ENCODE measurements at places on chromosomes 1 and 21.
A peak's percentile ranks its signal among the peaks of the same experiment; 100 is the strongest.

DNA sequence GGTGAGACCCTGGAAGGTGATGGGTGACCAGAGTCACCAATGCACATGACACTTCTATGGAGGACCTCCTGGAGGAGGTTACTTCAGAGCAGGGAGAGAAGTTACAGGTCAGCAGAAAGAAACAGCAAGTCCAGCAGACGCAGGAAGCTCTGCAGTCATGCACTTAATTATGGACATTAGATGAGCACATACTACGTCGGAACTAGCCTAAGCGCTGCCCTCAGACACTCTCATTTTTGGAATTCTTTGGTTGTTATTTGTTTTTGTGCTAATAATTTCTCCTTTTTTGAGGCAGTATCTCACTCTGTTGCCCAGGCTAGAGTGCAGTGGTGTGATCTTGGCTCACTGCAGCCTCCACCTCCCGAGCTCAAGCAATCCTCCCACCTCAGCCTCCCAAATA lies 93.3 kb upstream of the IFFO2 start:
- no peak for DNase-seq

- peak; percentile 19 for DNase-seq
These were observed 70.1 kb upstream of the ARHGEF16 start for GRCh38 chr1:3384407-3384806.

DNA sequence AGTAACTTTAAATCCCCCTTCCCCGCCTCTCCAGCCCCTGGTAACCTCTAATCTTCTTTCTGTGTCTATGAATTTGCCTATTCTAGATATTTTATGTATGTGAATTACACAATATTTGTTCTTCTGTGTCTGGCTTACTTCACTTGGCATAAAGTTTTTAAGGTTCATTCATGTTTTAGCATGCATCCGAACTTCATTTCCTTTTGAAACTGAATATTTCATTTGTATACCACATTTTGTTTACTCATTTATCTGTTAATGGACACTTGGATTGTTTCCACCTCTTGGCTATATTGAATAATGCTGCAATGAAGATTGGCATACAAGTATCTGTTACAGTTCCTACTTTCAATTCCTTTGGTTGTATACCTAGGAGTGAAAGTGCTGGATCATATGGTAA lies 205.3 kb downstream of the TM2D1 start:
- peak; percentile 41 for DNase-seq

- DNase-seq, result no peak
These were observed 49.2 kb upstream of the CCDC190 start for GRCh38 chr1:162910161-162910560.

- no peak for DNase-seq
These were observed 6.3 kb downstream of the CELSR2 start for GRCh38 chr1:109255678-109256077.

DNA sequence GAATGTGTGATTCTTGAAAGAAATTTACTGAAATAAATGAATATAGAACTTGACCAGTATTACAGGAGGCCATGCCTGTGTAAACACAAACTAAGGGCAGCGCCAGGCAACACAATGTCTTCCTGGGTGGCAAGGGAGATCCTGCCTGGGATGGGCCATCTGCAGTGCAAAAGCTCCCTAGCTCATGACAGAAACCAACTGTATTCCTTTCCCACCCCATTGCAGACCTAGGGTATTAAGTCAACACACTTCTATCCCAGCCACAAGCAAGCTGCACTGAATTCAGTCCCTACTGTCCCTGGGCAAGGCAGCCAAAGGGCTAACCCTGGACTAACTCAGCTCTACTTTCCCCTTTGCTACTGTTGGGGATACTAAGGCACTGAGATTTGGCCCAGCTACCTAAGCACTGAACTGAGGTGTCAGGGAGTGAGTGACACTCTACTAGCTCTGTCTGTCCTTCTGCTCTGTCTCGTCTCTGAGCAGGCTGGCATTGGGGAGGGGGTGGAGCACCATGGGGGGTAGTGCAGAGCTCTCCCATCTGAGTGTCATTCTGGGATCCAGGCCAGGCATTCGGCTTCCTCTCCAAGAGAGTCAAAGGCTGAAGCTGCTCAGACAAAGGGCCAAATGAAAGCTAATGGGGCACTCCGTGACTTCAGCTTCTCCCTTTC lies 2.5 kb downstream of the INKA2 start:
- DNase-seq, result no peak

- no peak for DNase-seq
These were observed 5.0 kb downstream of the RRP1B start for GRCh38 chr21:43664358-43664757.

DNA sequence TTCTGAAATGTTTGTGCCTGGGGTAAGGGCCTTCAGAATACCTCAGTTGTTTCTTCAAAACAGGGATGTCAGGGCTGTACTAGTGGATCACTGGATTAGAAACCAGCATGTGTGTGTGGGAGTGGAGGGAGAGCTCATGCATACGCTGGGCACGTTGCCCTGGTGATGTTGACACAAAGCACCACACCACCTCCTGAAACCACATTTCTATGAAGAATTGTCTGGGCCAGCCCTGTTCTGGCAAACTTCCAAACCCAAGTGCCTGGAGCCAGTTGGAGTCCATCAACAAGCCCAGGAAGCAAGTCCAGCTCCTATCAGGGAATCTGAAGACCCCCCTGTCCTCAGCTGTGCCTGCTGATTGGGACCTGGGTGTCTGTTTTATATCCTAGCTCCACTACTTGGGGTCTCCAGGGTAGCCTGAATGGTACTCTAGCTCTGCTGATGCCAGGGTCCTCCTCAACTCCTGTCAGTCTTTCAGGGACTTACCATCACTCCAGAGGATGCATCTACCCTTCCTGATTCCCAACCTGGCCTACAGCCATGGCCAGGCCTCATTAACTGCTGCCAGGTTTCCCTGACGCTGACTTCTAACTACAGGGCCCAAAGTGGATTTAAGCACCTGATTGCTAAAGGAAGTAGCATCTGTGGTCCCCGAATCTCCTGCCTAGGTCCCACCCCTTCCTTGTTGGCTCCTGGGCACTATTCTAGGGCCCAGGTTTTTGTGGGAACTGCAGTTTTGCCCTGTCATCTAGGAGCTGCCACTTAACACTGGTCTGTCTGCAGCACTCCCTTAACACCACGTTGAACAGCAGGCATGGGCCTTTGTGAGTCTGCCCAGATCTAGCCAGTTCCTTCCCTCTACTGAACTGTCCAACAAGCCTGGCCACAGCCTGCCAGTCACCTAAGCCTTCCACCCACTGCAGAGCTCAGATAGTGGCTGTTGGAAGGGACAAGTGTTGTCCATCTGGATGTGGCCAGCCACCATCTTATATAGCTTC lies 45.5 kb downstream of the LPAR3 start:
- peak; percentile 95 for DNase-seq

- DNase-seq, result no peak
These were observed 16.2 kb upstream of the POFUT2 start for GRCh38 chr21:45303751-45304475.

GRCh38 chr1:66729523-66729922 lies 22.7 kb upstream of the DYNLT5 start:
- no peak for DNase-seq

DNA sequence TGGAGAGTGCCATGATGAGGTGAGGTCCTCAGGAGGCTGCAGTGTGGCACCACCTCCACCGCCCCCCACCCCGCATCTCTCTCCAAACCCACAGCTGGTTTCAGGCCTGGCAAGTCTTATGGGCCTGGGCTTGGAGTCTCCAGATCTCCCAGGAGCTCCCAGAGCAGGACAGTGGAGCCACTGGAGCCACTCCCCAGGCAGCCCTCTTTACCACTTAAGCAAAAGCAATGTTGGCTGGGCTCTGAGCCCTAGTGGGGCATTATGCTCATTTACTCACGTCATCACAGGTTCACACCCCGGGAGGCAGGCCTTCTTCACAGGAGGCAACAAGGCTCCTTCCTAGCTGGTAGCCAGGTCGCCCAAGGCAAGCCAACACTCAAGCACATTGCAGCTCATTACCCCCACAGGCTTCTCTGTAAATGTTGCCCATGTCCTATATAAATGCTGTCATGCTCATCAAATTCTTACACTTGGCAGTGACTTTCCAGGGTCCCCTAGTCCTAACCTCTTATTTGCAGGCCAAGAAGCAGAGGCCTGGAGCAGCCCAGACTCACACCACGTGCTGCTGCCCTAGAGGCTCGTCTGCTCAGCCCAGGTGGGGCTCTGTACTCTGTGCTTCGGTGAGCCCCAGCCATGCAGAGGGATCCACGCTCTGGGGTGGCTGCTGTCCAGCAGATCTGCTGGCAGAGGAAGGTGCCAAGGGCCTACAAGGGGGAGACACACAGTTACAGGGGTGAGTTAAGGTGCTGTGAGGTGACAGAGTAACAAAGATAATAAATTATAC lies 459.3 kb downstream of the MATN1 start:
- DNase-seq, result no peak

GRCh38 chr21:31133243-31133830 lies 95.1 kb upstream of the KRTAP19-8 start:
- DNase-seq, result no peak

- DNase-seq, result no peak
These were observed 18.7 kb downstream of the PRKCZ start for GRCh38 chr1:2068951-2069350.

DNA sequence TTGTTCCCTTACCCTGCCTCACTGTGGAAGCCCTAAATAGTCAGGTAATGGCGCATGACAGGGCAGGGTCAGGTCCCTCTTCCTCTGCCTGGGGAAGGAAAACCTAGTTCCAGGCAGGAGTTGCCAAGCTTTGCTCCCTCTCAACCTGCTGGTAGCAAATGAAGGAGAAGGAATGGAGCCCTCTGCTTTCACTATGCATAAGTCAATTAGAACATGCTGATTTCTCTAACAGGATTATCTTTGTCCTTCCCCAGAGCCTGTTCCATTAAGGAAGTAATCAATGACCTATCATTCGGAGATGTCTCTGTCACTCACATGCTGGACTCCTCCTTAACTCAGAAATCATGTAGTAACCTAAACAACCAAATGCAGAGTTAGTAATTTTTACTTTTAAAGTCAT lies 161.8 kb upstream of the NFIA start:
- DNase-seq, result no peak

DNA sequence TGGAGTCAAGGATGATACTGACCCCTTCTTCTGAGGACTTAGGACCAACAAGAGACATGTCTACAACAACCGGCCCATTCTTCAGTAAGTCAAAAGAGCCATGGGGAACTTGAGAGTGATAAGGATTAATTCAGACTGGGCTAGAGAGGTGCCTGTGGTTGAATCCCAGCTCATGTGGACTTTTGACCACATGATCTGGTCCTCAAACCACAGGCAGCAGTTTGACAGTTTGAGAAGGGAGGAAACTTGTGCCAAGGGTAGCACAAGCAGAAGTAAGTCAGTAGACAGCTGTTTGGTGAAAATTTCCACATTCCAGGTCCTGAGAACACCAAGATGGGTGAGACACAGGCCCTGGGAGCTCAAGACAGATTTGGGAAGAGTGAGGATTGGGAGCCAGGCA lies 19.8 kb downstream of the SH3BP5L start:
- DNase-seq, result no peak

DNA sequence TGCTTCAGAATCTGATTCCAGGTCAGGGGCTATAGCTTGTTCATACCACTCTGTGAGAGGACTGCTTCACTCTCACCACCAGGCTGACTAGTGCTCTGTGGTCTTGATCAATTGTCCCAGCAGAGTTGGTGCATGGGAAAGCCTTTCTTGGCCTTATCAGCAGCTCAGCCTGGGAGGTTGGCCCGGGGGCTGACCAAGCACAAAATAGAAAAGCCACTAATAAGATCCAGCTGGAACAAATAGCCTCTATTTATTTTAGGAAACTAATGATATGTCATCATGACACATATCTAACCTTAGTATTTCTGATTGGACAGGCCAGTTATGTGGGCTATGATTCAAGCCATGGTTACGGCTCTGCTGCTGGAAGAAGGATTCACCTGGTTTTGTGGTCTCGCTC lies 134.2 kb downstream of the GDAP2 start:
- DNase-seq, result no peak

DNA sequence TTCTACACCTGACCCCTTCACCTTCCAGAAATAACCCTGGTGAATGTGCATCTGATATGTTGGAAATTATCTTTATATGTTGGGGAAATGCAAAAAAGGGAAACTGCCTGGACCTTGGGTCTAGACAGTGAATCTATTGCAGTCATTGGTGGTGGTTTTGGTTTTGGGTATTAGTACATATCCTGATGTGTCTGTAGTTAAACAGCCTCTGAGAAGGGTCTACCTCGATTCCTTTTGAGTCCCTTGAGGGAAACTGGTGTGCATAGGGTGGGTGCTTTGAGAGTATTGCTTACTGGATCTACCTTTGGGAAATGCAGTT lies 127.3 kb upstream of the KIAA0040 start:
- DNase-seq, result no peak

DNA sequence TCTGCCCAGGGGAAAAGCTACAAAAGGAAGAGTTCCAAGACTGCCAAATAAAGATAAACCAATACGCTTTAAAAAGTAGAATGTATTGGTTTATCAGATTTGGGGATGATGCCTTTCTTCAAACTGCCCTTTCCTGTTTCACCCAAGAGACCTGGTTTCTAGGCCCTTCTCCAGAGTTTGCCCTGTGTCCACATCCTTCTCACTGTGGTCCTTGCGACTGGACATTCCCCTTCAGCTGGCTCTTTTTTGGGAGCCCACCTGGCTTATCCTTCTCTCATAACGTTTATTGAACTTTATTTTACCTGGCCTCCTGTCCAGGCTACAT lies 490 bp upstream of the CZIB start:
- no peak for DNase-seq

- peak; percentile 80 for DNase-seq
These were observed 17.5 kb upstream of the COL6A2 start for GRCh38 chr21:46080171-46081021.

DNA sequence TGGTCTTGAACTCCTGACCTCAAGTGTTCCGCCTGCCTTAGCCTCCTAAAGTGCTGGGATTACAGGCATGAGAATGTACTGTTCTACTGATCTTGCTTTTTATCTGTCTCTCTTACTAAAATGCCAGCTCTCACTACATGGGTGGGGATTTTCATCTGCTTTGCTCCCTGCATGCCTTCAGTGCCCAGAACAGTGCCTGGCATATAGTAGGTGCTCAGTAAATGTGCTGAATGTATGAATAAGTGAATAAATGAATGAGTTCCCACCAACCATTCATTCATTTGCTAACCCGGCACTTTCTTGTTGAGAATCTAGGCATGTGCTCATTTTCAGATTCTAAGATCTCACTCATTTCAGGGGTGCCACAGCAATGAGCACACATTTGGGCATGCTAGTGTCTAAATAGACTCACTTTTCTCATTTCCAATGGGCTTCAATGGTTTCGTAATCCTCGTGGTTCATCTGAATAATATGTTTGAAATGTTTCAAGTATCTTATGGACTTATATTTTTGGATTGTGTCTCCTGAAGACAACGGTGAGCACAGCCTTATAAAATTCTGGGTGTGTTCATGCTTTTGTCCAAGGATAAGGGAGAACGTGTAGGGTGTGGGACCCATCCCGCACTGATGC lies 7.6 kb downstream of the DHRS3 start:
- DNase-seq, result no peak
